A549 treated with ZK216348 at 1 μM for 4 hours (cell line): ENCODE measurements at places on chromosomes 6 and 20. TPM values are rescaled to one million over a fixed set of nuclear protein-coding genes. Genes with fewer than 3 reads are reported as not detected.

The IL17A gene
- not detected in 5 replicates for total RNA-seq

The DCDC2 gene
- total RNA-seq: 2.0 to 3.3 TPM (median 2.5 TPM) in 5 replicates

The CEP85L gene
- 1.3 to 2.3 TPM (median 1.6 TPM) in 5 replicates for total RNA-seq

The MYMX gene
- total RNA-seq: not detected in 5 replicates

The TREM2 gene
- total RNA-seq: not detected in 5 replicates

The ADGRG6 gene
- total RNA-seq: 37.0 to 76.6 TPM (median 63.3 TPM) in 5 replicates

The FOXA2 gene
- 13.0 to 21.7 TPM (median 17.6 TPM) in 5 replicates for total RNA-seq

The SEMG1 gene
- not detected in 5 replicates for total RNA-seq

The LPA gene
- total RNA-seq: 0.05 TPM in 1 of 5 replicates, not detected in the others

The GPLD1 gene
- 0.60 to 1.6 TPM (median 0.93 TPM) in 5 replicates for total RNA-seq
